ENCODE measurements at places on chromosomes 16 and 17.

DNA sequence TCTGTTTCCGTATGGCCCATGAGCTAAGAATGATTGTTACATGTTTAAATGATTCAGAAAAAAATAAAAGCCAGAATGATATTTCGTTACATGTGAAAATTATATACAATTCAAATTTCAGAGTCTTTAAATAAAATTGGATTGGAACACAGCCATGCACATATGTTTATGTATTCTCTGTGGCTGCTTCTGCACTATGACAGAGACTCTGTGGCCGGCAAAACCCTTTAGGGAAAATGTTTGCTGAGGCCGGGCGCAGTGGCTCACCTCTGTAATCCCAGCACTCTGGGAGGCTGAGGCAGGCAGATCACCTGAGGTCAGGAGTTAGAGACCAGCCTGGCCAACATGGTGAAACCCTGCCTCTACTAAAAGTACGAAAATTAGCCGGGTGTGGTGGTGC, 15.9 kb upstream of the CDC42EP4 start:
- no peak for DNase-seq

- no peak for DNase-seq
Measured at GRCh38 chr17:45645330-45645729, 138.8 kb upstream of the CRHR1 start.

DNA sequence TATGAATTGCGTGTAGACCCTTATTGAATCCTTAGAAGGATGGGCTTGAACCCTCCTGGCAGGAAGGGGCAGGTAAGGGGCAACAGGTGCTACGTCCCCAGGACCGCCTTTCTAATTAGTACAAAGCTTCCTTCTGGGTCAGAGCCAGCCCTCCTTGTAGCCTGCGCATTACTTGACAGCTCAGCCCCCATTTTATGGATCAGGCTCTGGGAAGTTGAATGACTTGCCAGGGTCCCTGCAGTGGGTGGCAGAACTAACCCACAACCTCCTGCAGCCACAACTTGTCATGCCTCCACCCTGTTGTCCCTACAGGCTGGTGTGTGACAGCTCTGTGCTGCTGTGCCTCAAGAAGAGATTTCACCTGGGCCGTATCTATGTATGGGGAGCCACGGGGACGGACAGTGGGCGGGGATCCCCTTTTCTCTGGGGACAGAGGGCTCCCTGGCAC, 2.7 kb downstream of the MYO15B start:
- DNase-seq = no peak

- DNase-seq = no peak
Measured at GRCh38 chr17:45135978-45136791, 698 bp downstream of the ACBD4 start.

DNA sequence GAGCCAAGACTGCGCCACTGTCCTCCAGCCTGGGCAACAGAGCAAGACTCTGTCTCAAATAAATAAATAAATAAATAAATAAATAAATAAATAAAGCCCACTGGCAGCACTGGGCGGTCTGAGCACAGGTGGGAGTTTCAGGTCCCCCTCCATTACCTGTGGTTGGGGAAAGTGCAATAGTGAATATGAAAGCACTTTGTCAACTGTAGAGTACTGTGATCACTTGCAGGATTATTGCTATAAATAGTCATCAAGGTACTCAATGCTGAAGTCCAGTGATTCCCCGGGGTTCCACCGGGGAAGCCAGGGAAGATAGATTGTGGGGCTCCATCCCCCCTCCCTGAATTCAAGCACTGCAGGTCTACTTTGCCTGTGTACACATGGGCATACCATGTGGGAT, 42.7 kb upstream of the CPNE2 start:
- no peak for DNase-seq

- peak; percentile 76 for DNase-seq
Measured at GRCh38 chr16:50665128-50665878, 15.8 kb downstream of the SNX20 start.

DNA sequence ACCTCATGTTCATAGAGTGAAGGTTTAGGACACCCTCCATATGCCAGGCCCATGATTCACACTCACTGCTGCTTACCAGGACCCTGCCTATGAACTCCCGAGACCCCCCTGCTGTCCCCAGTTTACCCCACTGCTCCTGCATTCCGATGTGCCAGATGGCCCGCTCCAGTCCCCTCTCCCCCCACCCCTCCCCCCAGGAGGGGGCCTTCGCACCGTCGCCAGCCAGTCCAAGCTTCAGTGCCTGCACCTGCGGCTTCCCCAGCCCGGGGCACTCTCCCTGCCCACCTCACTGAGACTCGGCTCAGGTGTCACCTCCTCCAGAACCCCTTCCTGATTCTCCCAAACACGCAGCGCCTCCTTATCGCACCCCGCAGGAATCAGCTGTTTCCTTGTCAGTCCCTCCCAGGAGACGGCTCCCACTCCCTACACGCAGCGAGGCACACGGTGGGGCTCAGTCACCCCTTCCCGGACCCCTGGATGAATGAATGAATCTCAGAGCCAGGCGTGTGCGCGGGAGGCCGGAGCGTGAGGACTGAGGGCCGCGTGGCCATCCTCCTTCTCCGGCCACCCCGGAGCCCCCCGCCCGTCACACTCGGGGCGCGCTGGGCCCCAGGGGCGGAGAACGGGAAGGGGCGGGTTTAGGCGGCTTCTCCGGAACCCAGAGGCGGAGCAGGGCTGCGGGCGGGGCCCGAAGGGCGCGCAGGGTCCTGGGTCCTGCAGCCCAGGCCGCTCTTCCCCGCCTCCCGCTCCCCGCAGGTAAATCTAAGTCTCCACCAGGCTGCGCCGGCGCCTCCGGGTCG, 1.6 kb downstream of the MYO1C start:
- no peak for DNase-seq

DNA sequence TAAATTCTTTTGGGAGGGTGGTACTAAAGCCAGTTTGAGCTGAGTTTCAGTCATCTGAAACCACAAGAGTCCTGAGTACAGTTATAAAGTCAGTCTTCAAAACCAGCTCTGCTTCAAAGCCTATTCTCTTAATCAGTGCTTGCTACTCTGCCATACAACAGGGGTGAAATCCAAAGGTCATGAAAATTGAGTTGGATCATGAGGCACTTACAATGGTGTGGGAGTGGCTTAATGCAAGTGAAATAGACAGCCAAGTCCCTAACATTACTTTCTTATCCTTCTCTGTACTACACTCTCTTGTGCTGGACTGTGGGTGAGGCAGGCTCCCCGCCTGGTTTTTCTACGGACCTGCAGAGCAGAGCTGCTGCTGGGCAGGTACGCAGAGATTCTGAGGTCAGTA, 12.4 kb downstream of the CBLN1 start:
- DNase-seq = no peak

GRCh38 chr16:10031473-10031872, 150.8 kb downstream of the GRIN2A start:
- no peak for DNase-seq

- no peak for DNase-seq
Measured at GRCh38 chr16:84726669-84727467, 27.1 kb downstream of the USP10 start.
